ENCODE measurements at places on chromosomes 1 and 21. TPM values are rescaled to one million over a fixed set of nuclear protein-coding genes. Genes with fewer than 3 reads are reported as not detected.

Gene RHEX
- not detected for total RNA-seq

Gene THEM5
- total RNA-seq, result not detected

- no peak for DNase-seq
These were observed 47.8 kb downstream of the GADD45A start for GRCh38 chr1:67732750-67733151.

DNA sequence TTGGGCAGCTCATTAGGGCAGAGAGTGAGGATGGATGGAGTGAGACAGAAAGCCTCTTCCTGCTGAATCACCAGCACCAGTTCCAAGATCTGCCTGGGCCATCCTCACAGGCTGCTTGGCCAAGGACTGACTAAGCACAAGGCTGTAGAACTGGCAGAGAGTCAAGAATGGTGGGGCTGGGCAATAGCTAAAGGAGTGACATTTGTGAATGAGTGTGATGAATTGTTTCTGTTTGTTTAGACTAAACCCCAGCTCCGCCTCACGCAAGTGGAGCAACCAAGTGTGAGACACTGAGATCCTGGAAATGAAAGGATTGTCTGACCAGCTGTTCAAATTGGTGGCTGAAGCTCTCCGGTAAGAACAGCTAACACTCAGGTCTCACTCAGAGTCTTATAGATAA, 38.6 kb downstream of the BRINP2 start:
- DNase-seq, result peak; percentile 84

Measured in psoas muscle (tissue), 8 donors.